ENCODE measurements at places on chromosomes 2 and 18. TPM values are rescaled to one million over a fixed set of nuclear protein-coding genes. Genes with fewer than 3 reads are reported as not detected.

SPATA3 gene
- not detected for total RNA-seq

GATA6 gene
- 19.0 TPM for total RNA-seq

- no peak for DNase-seq
These were observed 124.2 kb upstream of the CCDC68 start for GRCh38 chr18:55083461-55083860.

GRCh38 chr18:79768745-79769144 is 29.0 kb upstream of the KCNG2 start:
- no peak for DNase-seq

GRCh38 chr2:29733965-29734364 is 187.4 kb downstream of the ALK start:
- no peak for DNase-seq

DNA sequence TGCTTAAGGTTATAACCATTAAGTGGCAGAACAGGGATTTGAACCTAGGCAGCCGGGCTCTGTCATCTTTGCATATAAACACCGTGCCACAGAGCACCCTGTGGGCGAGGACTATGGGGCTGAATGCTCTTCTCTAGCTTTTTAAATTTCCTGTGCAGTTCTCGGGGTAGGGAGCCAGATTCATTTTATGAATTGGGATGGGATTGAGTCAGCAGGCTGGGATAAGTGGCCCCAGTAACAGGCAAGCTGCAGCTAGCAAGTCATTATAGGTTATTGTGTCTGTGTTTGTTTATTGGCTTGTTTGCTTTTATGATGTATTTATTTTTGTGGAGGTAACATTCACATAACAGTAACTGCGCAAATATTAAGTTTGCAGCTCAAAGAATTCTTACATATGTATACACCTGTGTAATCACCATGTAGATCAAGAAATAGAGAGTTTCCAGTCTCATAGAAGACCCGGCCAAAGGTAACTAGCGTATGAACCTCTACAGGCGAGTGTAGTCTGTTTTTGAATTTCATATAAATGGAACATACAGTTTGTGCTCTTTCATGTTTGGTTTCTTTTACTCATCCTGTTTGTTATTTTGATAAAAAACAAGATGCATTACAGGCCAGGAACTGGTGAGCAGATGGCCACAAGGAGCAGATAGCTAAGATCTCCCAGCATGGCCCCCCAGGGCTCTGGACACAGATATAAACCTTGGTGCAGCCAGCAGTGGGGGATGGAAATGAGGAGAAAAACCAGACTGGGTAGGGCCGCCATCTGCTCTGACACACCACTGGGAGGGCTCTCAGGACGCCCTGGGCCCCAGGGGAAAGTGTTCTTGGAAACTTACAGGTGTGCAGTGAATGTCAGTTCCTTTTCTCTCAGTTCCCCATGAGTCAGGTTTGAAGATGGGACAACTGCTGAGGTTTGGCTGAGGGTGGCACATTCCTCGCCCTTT is 49.2 kb upstream of the GPR155 start:
- no peak for DNase-seq

- peak; percentile 12 for DNase-seq
These were observed 72.7 kb upstream of the MAP3K20 start for GRCh38 chr2:173002751-173003541.

GRCh38 chr18:32441533-32441932 is 29.1 kb downstream of the GAREM1 start:
- DNase-seq: no peak

GRCh38 chr2:10919410-10919770 is 7.7 kb downstream of the KCNF1 start:
- no peak for DNase-seq
